Sigmoid colon (tissue), 7 donors: ENCODE measurements at places on chromosomes 16 and 17. TPM values are rescaled to one million over a fixed set of nuclear protein-coding genes. Genes with fewer than 3 reads are reported as not detected.

DNA sequence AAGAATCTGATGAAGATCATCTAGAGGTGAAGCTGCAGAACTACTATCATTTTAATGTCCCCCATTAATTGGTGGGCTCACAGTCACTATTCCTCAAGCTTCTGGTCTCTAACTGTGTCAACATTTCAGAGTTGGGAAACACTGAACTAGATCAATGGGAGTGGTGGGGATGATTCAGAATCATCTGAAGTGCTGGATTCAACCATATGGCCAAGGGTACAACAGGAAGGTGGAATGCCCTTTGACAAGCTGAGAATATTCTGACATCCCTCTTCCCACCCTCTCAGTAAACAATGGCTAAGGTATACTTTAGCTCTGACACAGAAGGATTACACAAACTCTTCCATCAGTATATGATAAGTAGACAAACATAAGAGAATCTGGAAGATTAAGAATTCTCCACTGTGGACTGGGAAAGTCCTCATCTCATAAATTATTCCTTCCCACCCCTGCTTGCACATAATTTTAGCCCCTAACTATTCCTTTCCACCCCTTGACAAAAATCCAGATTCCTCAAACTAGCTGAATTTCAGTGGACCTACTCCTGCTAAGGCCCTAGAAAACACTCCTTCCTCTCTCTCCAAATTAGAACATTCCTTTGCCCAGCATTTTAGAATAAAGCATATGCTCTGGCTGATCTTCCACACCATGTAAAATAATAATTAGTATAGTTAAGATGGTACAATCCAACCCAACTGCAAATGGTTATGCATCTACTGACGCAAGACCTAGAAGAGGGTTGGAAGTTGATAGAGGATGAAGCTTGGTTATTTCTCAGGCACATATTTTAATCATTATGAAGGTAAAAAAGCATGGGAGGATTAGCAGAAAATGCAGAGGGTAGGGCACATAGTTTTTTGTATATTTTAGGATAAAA lies 16.3 kb upstream of the RFFL start:
- H3K4me3 ChIP-seq, result no peak overlapping the region
- no peaks in the 10 kb centered on the region for H3K27me3 ChIP-seq
- H3K4me1 ChIP-seq, result peaks cover 31% of the 10 kb centered on the region
- no peak for DNase-seq
- H3K27ac ChIP-seq, result no peak overlapping the region
- no peaks in the 10 kb centered on the region for H3K36me3 ChIP-seq

The ERI2 gene
- total RNA-seq, result 16.4 TPM

The CDRT15L2 gene
- total RNA-seq, result not detected

The TMEM97 gene
- total RNA-seq, result 8.6 TPM

DNA sequence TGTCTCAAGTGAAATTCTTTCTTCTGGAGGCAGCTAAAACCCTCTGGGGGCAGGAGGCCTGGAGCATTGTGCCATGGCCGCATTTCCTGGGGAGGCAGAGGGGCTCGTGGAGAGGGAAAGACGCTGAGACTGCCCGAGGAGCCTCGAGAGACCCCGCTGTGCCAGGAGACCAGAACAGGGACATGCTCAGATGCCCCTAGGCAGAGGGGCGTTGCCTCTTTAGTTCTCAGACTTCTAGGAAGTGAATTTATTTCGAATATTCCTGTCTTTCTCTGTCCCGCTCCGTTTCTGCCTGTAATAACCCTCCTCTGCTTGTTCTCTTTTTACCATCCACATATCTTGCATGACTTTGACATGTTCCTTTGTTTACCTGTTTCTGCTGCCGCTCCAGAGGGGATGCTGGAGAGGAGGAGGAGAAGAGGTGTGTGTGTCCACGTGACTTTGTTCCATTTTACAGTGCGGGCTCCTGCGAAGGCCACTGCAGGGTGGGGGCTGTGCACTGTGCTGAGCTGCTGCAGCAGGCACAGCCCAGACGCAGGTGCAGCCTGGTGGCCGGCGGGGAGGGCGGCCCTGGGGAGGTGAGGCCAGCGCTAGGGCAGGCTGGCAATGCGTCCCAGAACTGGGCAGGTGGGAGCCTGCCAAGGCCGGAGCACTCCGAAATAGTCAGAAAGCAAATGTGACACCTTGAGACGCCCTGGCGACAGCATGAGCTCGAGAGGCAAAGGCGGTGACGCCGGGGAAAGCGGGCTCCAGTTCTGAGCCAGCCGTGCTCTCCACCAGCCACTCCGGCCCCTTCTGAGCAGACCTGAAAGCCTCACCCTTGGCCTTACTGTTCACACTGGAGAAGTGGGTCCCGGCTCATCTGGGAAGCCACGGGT lies 29.9 kb downstream of the CIBAR2 start:
- no peaks in the 10 kb centered on the region for H3K27me3 ChIP-seq
- peaks cover 8% of the 10 kb centered on the region for H3K4me1 ChIP-seq
- DNase-seq, result no peak
- no peak overlapping the region for H3K27ac ChIP-seq
- H3K36me3 ChIP-seq, result peaks cover 20% of the 10 kb centered on the region
- no peak overlapping the region for H3K4me3 ChIP-seq

DNA sequence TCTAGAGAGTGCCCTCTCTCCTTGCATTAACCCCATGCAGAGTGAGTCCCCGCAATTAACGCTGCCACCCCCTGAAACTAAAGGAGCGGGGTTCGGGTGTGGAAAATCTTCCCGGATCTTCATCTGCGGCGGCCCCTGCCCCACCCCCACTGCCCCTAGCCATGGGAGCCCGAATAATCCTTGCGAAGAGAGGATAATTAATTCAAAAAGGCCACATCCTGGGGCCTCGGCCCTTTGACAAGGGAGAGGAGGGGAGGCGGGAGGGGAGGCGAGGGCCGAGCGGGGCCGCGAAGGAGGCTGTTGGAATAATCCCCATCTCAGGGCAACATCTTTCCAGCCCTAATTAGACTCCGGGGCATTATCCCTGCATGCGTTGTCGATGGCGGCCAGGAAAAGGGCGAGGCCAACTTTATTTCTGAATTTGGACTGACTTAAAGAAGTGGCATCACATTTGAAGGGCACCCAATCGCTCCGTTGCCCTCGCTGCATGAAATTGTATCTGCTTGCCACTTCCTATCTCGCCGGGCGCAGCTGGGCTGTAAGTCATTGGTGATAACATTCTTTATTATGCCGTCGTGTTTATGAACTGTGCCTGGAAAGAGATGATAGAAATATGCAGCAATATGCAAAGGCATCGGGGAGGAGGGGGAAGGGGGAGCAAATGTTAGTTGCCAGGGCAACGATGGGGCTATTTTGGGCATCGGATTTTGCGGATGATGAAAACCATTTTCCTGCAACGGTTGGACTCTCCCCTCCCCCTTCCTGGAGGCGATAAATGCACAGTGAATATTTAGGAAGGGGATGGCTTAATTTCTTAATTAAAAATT lies 387.1 kb upstream of the TNRC6C start:
- peak overlapping the region; percentile 25 for H3K4me3 ChIP-seq
- DNase-seq, result no peak
- H3K27ac ChIP-seq, result peak overlapping the region; percentile 18
- H3K27me3 ChIP-seq, result no peaks in the 10 kb centered on the region
- H3K36me3 ChIP-seq, result no peaks in the 10 kb centered on the region
- H3K4me1 ChIP-seq, result peaks cover 17% of the 10 kb centered on the region

DNA sequence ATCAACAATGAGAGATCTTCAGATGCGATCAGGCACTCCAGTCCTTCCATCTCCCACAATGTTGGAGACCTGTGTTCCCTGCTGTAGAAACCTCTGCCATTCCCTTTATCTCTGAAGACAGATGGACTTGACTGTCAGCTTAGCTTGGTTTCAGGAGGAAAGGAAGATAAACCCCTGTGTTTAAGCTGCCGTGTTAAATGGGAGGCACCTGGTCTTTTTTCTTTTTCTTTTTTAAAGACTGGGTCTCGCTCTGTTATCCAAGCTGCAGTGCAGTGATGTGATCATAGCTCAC lies 63.1 kb downstream of the USP22 start:
- no peak overlapping the region for H3K27ac ChIP-seq
- no peaks in the 10 kb centered on the region for H3K27me3 ChIP-seq
- no peak for DNase-seq
- no peaks in the 10 kb centered on the region for H3K4me1 ChIP-seq
- H3K4me3 ChIP-seq, result no peak overlapping the region

GRCh38 chr17:34163646-34164045 lies 91.4 kb upstream of the CCL2 start:
- H3K36me3 ChIP-seq, result no peaks in the 10 kb centered on the region
- no peak overlapping the region for H3K4me3 ChIP-seq
- peaks cover 54% of the 10 kb centered on the region for H3K27me3 ChIP-seq
- no peak for DNase-seq

- H3K27me3 ChIP-seq, result no peaks in the 10 kb centered on the region
- H3K4me1 ChIP-seq, result peaks cover 15% of the 10 kb centered on the region
- DNase-seq, result no peak
- no peak overlapping the region for H3K27ac ChIP-seq
- H3K4me3 ChIP-seq, result no peak overlapping the region
These were observed 6.1 kb upstream of the EIF4A3 start for GRCh38 chr17:80153004-80153403.

DNA sequence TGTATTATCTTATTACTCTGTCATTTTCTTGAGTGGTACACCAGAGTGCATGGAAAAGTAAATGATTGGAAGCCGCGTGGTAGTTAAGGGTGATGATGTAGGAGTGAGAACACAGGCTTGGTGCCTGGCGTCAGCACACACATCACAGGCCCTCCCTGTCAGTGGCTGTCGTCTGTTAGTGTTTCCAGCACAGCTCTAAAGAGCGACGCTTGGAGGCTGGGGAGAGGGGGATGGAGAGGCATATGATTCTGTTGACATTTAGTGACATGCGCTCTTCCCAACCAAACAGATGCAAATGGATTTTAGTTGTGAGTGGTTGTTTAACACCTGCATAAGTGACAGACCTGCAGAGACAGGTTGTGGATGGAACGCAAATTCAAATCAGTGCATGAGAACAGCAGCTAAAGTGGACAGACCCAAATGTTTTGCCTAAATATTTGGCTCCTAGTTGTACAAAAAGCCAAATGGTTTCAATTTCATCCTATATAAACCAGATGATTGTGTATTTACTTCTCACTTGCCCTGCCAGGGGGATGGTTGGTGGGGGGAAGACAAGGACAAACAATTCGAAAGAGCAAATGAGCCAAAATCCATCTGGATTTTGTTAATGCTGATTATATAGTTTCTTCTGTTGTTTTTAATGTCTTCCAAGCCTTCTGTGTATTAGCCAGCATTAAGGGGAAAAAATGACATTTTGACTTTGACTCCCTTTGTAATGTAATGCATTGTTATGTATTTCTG lies 222.3 kb downstream of the WWOX start:
- H3K36me3 ChIP-seq, result no peaks in the 10 kb centered on the region
- no peaks in the 10 kb centered on the region for H3K27me3 ChIP-seq
- H3K4me3 ChIP-seq, result no peak overlapping the region
- no peak overlapping the region for H3K27ac ChIP-seq
- H3K4me1 ChIP-seq, result no peaks in the 10 kb centered on the region

The AURKB gene
- not detected for total RNA-seq

The TMED6 gene
- not detected for total RNA-seq

GRCh38 chr16:49854188-49854795 lies 1.6 kb downstream of the ZNF423 start:
- no peaks in the 10 kb centered on the region for H3K36me3 ChIP-seq
- peak; percentile 76 for DNase-seq
- peaks cover 31% of the 10 kb centered on the region for H3K4me1 ChIP-seq

The PRPSAP1 gene
- total RNA-seq, result 39.0 TPM

GRCh38 chr17:43367737-43368242 lies 31.0 kb upstream of the ARL4D start:
- peaks cover 39% of the 10 kb centered on the region for H3K4me1 ChIP-seq
- H3K27me3 ChIP-seq, result no peaks in the 10 kb centered on the region
- H3K36me3 ChIP-seq, result no peaks in the 10 kb centered on the region
- H3K27ac ChIP-seq, result peak overlapping the region; percentile 99

The HOXB1 gene
- 0.27 TPM for total RNA-seq

DNA sequence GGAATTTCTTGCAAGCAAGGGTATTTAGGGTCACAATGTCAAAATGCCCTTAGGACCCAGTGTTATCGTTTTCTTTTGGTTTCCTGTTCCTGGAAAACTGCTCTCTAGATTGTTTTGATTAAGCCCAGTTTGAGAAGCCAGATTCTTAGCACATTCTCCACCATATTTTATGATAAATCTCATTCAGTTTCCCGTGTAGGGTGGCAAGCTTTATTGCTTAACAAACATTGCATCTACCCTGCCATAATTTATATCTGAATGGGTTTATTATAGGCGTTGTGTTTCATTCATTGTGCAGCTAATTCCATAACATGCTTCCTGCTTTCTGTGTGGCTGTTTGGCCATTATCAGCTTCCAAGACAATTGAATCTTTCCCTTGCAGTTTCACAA lies 389.1 kb upstream of the DYNLRB2 start:
- no peak for DNase-seq
- H3K27ac ChIP-seq, result no peak overlapping the region
- no peaks in the 10 kb centered on the region for H3K27me3 ChIP-seq

The ARHGAP27 gene
- total RNA-seq, result 9.1 TPM

DNA sequence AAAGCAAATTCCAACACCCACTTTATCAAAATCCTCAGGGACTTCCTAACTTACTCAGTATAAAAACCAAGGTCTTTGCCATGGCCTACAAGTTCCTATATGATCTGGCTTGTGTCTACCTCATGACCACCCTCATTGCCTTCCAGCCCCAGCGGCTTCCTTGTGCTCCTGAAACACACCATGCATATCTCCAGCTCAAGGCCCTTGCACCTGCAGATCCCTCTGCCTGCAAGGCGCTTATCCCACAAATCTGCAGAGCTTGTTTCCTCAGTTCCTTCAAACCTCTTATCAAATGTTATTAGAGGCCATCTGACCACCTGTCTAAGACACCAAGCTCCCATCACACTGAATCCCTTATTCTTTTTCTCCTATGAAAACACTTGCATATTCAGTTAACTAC lies 2.6 kb downstream of the BBS2 start:
- no peak overlapping the region for H3K4me3 ChIP-seq
- peaks cover 8% of the 10 kb centered on the region for H3K36me3 ChIP-seq
- peaks cover 51% of the 10 kb centered on the region for H3K4me1 ChIP-seq
- H3K27me3 ChIP-seq, result no peaks in the 10 kb centered on the region

The HBA2 gene
- 8.2 TPM for total RNA-seq

The MEIOC gene
- total RNA-seq, result not detected

GRCh38 chr17:50201276-50201854 lies at the start of gene COL1A1:
Gene COL1A1 (minus strand): TSS chr17:50201631. CDS start chr17:50201513, 118 bp downstream.
- no peaks in the 10 kb centered on the region for H3K27me3 ChIP-seq
- peak within 1 kb of the TSS; percentile 99 for H3K27ac ChIP-seq
- peak; percentile 97 for DNase-seq
- H3K4me1 ChIP-seq, result peaks cover 79% of the 10 kb centered on the region
- peak within 1 kb of the TSS; percentile 69 for H3K4me3 ChIP-seq
